Suppressor macrophage treated with lipopolysaccharide for 4 hours (primary cell): ENCODE measurements at places on chromosomes 2 and 18.

GRCh38 chr2:166897666-166898065 is 9.4 kb downstream of the XIRP2 start:
- no peak for DNase-seq

GRCh38 chr18:13216092-13216582 is 2.4 kb upstream of the LDLRAD4 start:
- DNase-seq = peak; percentile 93

GRCh38 chr2:166519391-166519962 is 25.4 kb upstream of the SCN7A start:
- no peak for DNase-seq

DNA sequence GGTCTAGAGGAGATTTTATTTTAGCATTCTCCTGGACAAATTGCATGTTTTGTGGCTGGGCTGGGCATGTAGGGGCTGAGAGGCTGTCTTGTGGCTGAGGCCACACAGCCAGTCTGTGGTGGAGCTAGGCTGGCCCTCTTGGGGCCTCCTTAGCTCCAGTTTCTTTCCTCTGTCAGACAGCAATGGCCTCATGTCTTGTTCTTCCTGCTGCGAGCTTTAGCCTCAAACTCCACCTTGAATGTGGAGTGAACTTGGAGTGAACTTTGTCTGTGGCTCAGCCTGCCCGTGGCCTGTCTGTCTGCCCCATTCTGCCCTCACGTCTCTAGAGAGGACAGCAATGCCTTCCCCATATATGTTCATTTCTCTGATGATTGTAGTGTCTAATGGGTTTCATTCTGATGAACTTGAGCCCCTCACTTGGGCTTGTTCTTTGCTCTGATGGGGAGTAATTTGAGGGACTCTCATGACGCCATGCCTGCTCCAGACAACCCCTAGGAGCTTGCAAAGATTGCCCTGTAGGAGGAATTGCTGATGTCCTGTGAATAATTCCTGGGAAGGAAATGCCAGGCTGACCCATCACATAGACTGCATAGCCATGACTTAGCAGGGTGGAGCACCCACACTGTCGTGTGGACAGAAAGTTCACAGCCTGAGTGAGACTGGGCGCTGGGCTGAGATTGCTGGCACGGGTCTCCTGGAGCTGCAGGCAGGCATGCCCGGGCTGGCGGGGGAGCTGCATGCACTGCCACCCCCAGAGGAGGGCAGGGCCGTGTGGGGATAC is 42.6 kb downstream of the ASAP2 start:
- DNase-seq = no peak

DNA sequence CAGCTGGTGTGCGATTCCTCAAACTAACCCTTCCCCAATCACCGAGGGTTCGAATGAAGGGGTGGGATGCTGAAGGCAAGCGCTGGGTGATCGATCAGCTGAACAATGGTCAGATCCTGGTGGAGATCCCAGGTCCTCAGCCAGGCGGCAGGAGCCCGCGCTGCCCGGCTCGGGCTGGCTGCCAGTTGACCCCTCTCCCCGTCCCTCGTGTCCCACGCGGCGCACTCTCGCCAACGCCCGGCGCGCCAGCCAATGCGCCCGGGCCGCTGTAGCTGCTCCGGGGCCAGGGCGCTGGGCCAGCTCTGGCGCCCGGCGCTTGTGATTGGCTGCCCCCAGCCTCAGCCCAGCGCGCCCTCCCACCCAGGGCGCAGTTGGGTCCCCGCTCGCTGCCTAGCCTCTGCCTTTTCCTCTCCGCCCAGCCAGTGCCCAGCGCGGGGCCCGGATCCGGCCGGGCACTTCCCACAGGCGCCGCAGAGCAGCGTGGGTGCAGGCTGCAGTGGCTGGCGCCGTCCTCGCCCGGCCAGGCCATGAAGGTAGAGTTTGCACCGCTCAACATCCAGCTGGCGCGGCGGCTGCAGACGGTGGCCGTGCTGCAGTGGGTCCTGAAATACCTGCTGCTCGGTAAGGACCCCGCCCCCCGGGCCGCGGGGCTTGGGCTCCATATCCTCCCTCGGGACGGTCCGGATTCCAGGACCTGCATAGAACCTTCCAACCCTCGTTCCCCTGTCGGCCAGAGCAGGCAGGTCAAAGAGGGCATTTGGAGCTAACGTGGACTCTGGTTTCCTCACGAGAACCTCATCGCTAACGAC is at the start of gene MOGAT1:
TSS of gene MOGAT1 (plus strand) at position 400 of the 809 bp plus-strand sequence. CDS start at position 528, 128 bp downstream.
- DNase-seq = peak; percentile 49

DNA sequence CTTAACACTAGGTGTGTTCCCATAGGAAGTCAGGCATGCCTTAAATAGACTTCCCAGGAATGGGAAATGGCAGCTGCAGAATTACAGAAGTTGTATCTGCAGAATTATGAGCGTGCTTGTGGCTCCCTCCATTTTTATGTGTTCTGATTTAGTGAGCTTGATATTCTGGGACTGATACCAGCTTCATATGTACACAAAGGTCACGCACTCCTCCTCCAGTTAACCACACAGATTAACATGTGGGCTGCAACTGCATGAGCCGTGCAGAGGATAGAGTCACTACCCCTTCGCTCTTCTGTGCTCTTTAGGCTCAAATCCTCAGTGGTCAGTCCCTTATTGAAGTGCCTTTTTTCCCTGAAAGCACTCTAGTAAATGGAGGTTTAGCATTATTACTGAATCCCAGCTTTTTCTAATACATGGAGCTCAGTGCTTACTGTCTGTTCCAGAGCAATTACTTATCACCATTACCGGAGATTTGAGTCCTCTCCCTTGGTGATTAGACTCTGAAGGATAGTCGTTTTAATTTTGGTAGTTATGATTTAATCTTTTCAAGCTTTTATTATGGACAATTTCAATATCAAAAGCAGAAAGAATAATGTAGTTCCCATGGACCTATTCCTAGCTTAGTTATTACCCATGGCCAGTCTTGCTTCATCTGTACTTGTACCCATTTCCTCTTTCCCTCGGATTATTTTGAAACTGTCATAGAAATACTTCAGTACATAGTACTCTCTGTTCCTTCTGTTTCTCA is 238.3 kb downstream of the PRKCE start:
- peak; percentile 88 for DNase-seq

DNA sequence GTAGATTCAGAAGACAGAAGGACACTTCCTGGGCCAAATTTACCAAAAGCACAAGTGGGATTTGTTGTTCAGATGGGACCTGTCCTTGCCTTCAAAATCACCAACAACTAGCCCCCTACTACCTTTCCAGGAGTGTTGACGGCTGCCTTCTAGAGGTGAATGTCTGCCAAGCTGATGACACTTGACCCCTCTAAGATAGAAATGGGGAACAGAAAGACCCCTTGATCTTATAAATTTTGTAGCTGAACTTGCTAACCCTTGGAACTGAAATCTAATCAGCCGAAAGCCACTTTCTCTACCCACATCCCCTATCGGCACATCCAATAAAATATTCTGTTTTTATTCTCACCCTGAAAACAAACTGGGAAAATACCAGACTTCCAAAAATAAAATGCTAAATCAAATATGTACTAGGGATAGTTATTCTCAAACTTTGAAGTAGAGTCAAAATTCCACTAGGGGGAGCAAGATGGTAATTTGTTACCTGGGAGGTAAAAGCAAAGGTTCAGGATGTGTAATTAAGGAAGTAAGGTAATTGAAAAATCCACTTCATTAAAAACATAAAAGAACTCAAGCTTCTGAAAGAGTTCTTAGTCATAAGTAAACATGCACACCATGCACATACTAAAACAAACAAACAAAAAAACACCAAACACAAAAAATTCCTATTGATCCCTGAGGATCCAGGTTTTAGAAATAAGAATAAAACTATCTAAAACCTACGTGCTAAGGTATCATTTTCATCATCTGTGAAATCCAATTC is 119.2 kb downstream of the ANKRD44 start:
- peak; percentile 66 for DNase-seq

DNA sequence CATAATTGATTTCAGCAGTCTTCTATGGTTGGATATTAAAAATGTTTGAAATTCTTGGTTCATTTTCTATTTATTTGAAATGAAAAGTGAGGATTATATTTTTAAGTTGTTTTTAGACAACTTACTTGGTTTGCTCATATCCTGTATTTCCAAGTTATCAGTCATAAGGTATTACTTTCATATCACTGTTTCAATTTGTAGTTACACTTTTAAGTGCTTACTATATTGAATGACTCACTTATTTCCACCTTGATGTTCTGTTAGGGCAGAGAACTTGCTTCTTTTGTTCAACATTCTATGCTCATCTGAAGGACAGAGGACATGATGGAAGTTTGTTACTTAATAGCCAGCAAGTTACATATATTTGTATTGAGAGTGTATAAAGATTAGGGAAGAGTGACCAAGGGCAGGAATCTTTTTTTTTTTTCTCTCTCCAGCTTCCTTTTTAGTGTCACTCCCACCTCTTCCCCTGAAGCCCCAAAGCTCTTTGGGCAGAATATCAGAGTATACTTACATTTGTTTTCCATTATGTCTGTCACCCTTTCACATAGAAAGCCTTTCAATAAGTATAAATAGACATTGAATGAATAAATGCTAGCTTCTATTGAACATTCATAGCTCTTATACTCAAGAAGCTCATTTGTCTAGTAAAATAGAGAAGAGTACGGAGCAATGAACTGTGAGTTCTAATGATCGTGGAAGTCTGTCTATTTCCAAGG is 28.1 kb downstream of the PIK3C3 start:
- DNase-seq = peak; percentile 2

DNA sequence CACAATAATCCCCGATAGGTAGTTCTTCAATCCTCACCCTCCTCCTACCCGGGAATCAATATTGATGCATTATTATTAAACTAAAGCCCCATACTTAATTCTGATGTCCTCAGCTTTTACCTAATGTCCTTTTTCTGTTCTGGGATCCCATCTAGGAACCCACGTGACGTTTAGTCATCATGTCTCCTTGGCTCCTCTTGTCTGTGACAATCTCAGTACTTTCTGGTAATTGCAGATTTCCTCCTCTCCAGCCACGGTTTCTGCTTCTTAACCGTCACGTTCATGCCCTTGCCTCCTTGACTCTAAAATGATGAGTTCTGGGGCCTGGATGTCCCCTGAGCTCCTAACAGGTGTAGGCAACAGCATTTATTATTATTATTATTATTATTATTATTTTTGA is 2.9 kb upstream of the DGKD start:
- peak; percentile 54 for DNase-seq

DNA sequence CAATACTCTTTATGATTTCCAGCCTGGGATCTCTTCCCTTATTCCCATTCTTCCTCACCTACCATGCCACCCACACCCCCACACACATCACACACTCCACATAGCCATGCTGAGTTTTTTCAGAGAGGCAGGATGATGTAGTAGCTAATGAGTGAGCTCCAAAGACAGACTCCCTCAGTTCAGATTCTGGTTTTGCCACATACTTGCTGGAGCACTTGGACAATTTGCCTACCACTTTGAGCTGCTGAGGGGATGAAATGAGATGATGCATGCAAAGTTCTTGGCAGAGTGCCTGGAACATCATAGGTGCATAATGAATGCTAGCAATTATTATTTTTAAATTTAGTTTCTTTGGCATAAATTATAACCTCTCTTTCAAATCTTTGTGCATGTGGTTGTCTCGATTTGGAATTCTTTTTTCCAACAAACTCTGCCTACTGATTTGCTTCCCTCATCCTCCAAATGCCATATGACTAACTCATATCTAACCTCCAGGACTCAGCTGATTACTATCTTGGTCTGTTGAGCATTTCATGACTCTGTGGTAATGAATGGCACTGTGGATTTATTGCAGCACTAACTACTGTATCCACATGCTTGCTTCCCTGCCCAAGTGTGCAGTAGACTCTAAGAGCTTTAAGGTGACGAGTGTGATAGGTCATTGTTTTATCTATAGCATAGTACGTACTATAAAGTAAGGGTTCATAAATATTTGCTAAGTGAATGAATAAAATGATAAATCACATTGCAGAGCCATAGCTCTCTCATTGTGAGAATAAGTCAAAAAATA is 99.1 kb downstream of the TACR1 start:
- no peak for DNase-seq

- DNase-seq = no peak
Observed at GRCh38 chr2:169585673-169586072, 1.5 kb downstream of the PPIG start.

DNA sequence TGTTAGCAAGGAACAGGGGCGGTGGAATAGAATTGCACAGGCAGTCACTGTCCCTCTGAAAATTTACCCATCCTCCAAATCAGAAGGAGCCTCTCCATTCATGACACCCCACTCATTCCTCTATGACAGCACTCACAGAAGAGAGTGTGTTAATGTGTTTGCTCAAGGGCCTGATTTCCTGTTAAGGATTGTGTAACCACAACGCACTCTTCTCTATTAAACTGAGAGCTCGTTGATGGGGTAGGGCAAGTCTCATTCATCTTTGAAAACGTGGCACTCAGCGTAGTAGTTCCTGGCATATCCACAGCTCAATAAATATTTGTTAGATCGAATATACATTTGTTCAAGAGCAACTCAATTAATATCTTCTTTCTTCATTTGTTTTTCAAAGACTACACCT is 106.4 kb downstream of the VAPA start:
- peak; percentile 76 for DNase-seq

- no peak for DNase-seq
Observed at GRCh38 chr18:13620818-13621445, 105.4 kb downstream of the FAM210A start.

DNA sequence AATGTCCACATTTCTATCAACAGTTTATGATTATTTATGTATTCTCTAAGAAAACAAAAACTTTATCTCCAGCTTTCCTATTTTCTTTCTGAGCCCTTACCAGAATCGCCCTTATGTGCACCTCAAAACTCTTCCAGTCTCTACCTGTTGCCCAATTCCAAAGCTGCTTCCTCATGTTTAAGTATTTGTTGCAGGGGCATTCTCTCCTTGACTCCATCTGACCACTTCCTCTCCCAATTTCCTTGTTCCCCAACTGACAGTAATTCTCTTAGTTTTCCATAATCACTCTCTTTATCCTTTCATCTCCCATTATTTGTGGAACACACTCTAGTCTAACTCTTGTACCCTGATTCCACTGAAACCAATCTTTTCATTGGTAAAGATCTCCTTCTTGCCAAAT is 105.4 kb upstream of the RBBP8 start:
- DNase-seq = no peak

GRCh38 chr2:150062416-150062815 is 425.1 kb downstream of the RND3 start:
- DNase-seq = no peak

GRCh38 chr18:76572518-76573247 is 77.6 kb upstream of the ZNF516 start:
- DNase-seq = no peak

- no peak for DNase-seq
Observed at GRCh38 chr2:241033336-241033987, 35.0 kb downstream of the SNED1 start.

DNA sequence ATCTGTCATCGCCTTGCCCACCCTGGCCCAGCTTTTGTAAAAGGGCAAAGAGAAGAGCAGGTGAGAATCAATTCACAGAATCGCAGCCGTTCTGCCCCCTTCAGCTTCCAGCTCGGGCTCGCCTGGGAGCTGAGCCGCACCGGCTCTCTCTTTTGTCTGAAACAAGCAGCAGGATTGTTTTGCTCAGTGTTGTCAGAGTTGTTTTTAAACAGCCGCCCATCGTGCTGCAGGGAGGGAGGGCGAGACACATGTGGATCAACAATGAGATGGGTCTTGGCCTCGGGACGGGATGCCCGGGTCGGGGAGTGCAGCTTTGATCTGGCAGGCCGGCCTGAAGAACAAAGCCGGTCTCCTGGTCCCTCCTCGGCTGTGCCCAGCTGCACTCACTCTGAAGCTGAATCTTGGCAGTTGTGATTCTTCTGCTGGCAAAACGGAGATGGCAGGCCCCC is 39.7 kb upstream of the HDAC4 start:
- no peak for DNase-seq
